ENCODE measurements at places on chromosomes 1 and 21.

DNA sequence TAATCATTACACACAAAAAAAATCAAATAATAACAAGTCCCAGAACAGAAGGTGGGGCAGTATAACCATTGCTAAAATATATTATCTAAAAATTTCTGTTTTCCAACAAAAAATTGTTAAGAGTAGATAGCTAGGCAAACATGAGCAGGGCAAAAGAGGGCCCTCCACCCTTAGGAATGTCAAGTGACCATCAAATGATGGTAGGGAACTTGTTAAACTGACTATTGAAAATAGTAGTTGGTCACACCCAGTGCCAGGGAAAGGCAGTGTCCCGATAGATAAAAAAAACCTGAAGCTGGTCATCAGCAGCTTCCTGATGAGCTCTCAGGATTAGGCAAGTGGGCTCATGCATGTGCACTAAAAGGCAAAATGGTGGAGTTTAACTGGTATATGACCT lies 18.4 kb upstream of the COP1 start:
- DNase-seq, result no peak

- DNase-seq, result no peak
These were observed 32.2 kb upstream of the ZNF326 start for GRCh38 chr1:89962742-89963075.

GRCh38 chr21:37566790-37567615 lies 200.4 kb downstream of the DYRK1A start:
- no peak for DNase-seq

- DNase-seq, result no peak
These were observed 61.3 kb downstream of the FAF1 start for GRCh38 chr1:50898773-50899172.

- DNase-seq, result no peak
These were observed 12.5 kb downstream of the EPS15 start for GRCh38 chr1:51506537-51506936.

DNA sequence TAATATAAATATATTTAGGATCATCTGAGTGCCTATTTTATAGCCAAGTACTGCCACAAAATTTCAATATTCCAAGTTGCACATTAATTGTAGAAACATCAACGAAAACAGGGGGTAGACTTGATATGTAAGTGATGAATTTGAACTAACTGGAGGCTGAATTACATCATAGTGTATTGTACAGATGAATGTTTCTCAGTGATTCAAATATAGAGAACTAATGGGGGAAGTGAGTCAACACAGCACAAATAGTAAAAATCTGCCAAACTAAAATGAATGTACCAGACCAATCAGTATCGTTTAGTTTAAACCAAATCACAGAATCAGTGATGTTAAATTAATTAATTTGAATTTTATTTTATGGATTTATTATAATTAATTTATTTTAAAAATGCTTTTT lies 42.8 kb downstream of the RTCA start:
- no peak for DNase-seq

DNA sequence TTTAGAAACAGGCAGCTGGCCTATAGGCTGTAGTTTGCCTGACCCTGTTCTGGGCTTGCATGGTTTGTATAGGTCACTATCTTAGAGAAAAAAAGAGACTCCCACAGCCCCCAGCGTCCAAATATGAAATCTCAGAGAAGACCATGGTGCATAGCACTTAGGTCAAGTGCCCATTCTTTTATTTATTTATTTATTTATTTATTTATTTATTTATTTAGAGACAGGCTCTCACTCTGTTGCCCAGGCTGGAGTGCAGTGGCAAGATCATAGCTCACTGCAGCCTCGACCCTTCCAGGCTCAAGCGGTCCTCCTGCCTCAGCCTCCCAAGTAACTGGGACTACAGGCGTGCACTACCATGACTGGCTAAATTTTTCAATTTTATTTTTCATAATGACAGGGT lies 50.8 kb upstream of the ARTN start:
- no peak for DNase-seq

GRCh38 chr1:238324211-238324864 lies 433.6 kb upstream of the ZP4 start:
- DNase-seq, result no peak

DNA sequence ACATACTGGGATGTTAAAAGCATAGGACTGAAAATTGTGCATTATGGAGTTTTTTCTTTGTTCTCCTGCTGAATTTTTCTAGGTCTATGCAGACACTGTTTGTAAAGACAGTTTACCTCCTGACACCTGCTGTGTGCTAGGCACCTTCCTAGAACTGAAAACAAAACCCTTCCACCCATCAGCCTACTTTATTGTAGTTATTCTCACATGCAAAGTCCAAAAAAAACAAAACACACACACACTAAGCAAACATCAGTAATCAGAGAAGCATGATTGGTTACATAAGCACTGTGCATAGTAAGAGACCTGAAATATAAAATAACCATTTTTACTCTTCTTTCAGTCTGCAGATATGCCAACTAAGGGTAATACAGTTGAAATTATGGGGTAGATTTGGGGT lies 195.1 kb downstream of the CRB1 start:
- no peak for DNase-seq

DNA sequence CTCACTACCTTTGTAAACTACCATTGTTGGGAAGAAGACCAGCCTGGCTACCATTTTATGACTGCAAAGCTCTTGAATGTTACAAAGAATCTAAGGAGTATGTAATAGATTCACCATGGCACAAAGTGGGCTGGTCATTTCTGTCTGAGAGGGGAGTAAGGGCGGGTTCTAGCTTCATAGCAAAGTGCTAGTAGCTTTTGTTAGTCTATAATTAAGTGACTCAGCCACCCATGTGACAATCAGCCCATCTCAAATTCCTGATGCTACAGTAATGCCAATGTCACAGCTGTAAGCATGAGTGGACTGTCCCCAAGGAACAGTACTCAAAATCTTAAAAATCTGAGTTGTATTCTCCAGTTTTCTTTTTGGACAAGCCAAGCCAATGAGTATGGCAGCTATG lies 15.4 kb upstream of the OTUD3 start:
- no peak for DNase-seq

DNA sequence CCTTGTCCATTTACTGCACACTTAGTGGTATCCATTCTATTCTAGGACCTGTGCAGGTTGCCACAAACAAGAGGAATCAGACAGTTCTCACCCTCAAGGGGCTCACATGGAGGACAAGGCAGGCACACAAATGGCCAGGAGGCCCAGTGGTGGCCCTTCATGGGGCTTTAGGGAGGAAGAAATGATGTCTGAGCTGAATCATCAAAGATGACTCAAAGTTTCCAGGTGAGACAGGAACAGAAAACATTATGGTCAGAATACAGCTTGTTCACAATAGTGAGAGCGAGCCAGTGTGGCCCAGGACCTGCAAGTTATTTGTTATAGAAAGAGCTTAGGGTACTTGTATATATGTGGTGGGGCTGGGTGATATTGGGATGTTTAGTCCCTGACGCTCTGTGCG lies 26.4 kb downstream of the SHISAL2A start:
- no peak for DNase-seq

- no peak for DNase-seq
These were observed 408.0 kb upstream of the KAZN start for GRCh38 chr1:14190508-14190907.

DNA sequence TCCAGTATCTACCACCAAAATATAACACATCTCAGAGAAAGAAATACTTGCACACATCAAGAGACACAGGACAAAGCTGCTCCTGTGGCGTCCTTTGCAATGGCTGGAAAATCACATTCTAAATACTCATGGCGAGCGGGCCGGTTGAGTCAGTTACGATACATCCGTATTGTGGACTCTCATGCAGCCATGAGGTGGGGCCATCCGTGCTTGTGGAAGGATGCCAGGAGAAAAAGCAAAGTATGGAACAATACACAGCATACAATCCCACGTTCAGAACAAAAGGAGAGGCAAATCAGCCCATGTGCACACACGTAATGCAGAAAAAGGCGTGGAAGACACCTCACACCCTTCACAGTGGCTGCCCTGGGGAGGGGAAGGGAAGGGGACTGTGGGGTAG lies 13.1 kb downstream of the ATP13A2 start:
- no peak for DNase-seq

DNA sequence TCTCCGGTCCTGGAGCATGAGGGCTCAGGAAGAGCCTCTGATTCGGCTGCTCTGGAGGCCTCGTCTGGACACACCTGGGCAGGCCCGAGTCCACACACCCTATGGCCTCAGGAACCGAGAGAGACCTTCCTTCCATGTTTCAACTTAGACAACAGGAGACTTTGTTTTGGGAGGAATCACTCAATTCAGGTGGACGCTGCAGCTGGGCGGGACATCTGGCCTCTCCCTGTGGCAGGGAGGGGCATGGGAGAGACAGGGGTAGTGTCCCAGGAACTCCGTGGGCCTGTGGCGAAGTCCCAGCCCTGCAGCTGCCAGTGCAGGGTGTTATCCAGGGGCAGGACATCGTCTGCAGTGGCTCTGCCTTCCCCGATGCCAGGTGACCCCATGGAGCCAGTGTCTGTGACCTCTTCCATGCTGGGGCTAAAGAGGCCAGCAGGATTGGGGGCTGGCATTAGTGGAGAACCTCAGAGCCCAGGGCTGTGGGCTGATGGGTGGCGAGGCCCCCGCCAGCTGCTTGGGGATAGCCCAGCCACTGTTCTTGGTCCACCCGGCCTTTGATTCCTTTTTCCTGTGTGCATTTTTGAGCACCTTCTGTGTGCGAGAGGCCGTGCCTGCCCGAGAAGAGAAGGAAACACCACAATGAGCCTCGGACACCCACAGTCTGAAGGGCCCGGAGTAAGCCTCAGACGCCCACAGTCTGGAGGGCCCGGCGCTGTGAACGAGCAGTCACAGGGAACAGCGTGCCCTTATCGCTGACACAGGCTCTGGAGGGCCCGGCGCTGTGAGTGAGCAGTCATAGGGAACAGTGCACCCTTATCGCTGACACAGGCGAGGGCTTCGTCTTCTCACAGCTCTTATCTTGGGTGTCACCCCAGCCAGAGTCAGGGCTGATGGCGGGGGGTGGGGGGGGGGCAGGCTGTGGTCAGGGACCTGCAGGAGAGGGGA lies 6.2 kb downstream of the COL18A1 start:
- no peak for DNase-seq

DNA sequence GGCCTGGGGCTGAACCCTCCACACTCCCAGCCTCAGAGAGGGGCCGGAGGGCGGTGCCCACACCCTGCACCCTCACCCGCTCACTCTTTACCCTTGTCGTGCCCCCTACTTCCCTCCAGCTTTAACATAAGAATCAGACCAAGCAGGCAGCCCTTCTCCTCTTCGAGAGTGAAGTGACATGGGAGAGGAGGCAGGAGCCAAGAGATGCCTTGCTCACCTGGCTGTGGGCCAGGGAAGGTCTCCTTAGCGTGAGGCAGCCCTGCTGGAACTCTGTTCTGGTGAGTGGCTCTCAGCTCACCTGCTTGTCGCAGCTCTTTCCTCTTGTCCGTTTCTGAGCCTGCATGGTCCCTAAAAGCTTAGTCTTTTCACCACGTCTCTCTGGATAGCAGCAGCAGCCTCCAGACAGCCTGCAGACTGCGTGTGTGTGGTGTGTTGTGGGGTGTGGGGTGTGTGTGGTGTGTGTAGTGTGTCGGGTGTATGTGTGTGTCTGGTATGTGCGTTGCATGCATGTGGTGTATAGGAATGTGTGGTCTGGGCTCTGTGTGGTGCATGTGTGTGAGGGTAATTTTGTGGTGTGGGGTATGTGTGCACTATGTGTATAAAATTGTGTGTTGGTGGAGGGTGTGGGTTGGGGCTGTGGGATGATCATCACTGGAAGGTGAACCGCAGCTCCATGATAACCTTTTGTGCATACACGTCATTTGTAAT lies 86.7 kb downstream of the CCDC185 start:
- no peak for DNase-seq

DNA sequence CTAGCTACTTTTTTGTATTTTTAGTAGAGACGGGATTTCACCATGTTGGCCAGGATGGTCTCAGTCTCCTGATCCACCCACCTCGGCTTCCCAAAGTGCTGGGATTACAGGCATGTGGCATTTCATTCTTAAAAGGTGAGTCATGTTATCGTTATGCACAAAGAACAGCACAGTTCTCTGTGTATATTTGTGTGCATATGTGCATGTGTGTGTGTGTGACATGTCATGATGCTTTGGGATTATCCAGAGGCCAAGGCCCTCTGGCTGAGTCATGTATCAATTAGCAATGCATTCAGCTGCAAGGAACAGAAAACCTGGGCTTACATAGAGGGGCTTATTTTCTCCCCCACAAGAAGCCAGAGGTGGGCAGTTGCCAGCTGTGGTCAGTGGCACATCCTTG lies 301.7 kb upstream of the KAZN start:
- no peak for DNase-seq

GRCh38 chr1:177944016-177944949 lies 25.6 kb downstream of the SEC16B start:
- DNase-seq, result no peak

GRCh38 chr1:204255966-204256365 lies 42.2 kb upstream of the GOLT1A start:
- DNase-seq, result no peak

DNA sequence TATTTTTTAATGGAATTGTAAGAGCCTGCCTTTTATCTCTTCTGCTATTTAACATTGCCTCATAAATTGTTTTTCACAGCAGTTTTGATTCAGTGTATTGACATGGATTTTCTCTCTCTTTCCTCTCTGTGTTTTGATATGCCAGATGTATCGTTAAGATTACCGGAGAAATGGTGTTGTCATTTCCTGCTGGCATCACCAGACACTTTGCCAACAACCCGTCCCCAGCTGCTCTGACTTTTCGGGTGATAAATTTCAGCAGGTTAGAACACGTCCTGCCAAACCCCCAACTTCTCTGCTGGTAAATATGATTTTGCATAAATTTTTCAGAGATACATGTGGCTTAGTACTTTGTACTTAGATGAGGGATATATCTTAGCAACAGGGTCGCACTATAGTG lies 23.1 kb upstream of the DYNLT5 start:
- no peak for DNase-seq

DNA sequence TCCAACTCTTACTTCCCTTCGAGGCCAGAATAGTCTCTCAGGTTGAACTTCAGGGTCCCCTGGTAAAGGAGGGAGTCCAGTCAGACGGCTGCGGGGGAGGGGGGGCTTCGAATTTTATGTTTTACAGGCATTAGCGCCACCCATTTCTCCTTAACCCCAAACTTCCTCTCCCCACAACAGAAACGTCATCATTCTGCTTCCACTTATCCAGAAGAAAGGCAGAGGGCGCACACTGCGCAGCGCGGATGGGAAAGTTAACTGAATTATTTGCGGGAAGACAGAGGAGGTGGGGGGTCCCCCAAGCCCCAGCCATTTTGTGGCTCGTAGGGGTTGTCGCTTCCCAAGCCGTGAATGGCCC lies 529 bp upstream of the PRMT2 start:
- DNase-seq, result no peak

DNA sequence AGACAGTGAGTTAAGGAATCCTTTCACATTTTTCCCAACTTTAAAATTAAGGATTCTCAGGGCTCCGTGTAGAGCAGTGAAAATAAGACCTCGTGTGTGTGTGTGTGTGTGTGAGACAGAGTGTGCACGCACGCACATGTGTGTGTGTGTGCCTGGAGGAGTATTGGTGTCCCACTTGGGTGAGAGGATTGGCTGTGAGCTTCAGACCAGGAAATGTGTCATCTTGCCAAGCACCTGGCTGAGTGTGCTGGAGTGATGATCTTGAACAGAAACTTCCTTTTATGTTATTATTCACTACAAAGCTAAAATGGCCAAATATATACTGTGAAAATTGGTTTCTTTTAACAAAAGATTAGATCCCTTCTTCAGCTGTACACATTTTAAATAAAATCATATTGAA lies 35.2 kb upstream of the NTPCR start:
- no peak for DNase-seq

All from activated T-helper 1 cell treated with Interleukin-2 at 50 U/mL for 16 hours (primary cell).